A549 treated with dexamethasone at 1 μM for 4 hours (cell line): ENCODE measurements at places on chromosomes 12 and 14. TPM values are rescaled to one million over a fixed set of nuclear protein-coding genes. Genes with fewer than 3 reads are reported as not detected.

RDH16 gene
- total RNA-seq = 0.18 to 0.39 TPM (median 0.26 TPM) in 5 replicates

TNFAIP2 gene
- total RNA-seq = 215 to 308 TPM (median 294 TPM) in 5 replicates

PRH2 gene
- total RNA-seq = 0.26 to 0.27 TPM in 2 of 5 replicates, not detected in the others

KRT79 gene
- 0.06 to 0.17 TPM (median 0.06 TPM) in 3 of 5 replicates, not detected in the others for total RNA-seq

RIPK3 gene
- total RNA-seq = 0.09 TPM in 1 of 5 replicates, not detected in the others
